ENCODE measurements at places on chromosomes 1 and 21.

- no peak for DNase-seq
Measured at GRCh38 chr1:94927405-94928175, 680 bp upstream of the CNN3 start.

DNA sequence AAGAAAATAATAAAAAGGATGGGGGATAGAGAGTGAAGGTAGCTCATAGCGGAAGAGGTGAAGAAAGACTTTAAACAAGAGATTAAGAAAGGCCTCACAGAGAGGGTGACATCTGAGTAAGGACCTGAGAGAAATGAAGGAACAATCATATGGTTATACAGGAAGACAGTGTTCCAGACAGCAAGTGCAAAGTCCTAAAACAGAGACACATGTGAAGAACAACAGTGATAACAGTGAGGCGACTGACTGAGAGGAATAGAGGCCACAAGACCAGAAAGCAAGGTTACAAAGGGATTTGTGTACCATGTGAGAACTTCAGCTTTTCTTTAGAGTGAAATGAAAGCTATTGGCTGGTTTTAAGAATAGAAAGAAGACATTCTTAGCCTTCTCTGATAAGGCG lies 141.6 kb upstream of the PALMD start:
- no peak for DNase-seq

DNA sequence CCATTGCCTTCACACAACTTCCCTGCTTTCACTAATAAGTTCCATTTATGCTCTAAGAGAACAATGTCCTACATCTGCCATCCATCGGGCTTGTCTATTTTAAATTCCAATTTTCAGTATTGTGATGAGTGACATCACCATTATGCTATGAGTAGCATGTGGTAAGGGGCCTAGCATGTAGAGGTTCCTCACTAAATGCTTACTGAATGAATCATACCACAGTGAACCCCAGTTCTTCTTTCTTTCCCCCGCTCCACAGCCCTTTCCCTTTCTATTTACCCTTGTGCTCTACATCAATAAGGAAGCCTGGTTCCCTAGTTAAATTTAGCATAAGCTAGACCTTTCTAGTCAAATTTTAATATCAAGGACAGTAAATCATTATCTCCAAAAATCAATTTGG lies 195.0 kb upstream of the RGS18 start:
- DNase-seq: no peak

- no peak for DNase-seq
Measured at GRCh38 chr1:195979646-195980045, 628.6 kb downstream of the KCNT2 start.

GRCh38 chr1:7560601-7561181 lies 210.4 kb upstream of the VAMP3 start:
- no peak for DNase-seq

DNA sequence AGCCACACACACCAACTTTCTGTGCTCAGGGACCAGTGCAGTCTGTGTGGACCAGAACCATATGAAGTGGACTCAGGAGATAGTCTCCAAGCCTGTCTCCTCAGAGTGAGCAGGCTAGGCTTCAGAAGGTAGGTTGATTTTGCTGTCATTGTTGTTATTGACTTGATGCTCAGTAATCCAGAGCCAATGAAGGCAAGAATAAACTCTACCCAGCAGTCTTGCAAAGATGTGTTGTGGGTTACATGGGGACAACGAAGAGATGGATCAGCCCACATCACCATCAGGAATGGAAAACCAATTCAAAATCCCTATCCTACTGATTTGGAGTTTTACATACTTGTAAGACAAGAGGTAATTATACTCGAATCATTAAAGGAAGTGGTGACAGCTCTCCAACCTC lies 37.4 kb downstream of the PHC2 start:
- DNase-seq: no peak

DNA sequence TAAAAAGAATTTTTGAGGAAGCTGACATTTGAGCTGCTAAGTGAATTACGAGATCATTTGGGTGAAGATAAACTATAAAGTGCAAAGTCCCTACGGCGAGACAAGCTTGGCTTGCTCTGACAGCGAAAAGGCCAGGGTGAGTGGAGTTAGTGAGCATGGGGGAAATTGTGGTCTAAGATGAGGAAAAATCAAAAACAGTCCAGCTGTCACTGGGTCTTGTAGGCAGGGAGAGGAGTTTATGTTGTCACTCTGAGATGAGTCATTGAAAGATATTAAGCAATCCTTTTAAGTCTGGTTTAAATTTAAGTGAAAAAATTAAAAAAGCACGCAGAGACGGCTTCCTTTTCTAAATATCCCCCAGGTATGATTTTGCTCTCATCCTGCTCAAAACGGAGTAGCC lies 601.9 kb downstream of the MRPL39 start:
- no peak for DNase-seq

GRCh38 chr1:185355947-185356346 lies 38.9 kb upstream of the IVNS1ABP start:
- no peak for DNase-seq

- no peak for DNase-seq
Measured at GRCh38 chr1:71785000-71785399, 497.3 kb downstream of the NEGR1 start.

- DNase-seq: no peak
Measured at GRCh38 chr1:9235096-9235459, 504 bp downstream of the H6PD start.

DNA sequence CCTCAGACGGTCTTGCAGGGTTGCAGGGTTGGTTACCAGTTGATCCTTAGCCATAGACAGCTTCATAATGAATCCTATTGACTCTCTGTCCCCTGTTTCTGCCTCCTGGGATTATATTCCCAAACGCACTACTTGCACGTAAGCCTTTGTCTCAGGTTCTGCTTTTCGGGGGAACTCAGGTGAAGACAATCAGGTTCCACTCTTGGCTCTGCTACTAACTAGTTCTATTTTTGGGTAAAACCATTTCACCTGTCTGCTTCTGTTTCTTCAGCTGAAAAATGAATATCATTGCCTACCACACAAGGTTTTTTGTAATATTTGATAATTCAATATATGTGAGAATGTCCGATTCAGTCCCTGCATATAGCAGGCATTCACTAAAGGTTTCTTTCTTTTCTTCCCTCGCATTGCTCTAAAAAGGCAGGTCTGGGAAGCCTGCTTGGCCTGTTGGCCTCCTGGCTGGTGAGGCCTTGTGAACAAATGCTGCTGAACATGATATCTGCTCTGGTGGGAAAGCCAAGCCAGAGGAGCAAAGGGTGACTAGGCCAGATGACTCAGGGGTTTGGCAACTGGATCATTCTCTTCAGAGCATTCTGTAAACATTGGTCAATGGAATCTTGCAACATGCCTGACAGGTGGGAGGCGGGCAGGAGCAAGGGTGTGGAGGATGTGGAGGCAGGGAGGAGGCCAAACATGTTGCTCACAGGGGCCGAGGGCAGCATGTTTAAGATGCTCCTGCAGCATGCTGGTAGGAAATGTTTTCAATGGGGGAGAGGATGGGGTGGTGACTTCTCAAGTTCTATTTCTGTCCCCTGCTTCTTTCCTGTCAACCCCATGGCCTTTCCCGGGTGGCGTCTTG lies 23.8 kb downstream of the IER5 start:
- DNase-seq: no peak

DNA sequence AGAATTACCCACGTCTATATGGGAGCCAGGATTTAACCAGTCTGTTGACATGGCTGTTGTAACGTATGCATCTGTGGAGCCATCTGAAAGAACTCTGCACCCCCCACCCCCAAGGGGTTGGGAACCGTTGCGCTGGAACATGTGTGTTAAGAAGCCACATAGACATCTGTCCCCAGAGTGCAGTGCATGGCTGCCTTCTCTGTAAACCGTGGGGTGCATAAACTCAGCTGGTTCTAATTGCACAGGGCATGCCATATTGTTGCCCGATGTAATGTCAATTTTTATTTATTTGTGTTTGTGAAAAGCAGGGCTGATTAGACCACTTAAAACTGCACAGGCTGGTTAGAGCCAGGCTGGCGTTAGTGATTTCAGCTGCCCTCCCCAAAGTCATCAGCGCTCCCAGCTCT lies 70.1 kb upstream of the ROR1 start:
- no peak for DNase-seq

GRCh38 chr1:77594366-77595112 lies 87.9 kb downstream of the ZZZ3 start:
- DNase-seq: no peak

GRCh38 chr1:224623743-224624333 lies 7.7 kb downstream of the CNIH3 start:
- DNase-seq: no peak

DNA sequence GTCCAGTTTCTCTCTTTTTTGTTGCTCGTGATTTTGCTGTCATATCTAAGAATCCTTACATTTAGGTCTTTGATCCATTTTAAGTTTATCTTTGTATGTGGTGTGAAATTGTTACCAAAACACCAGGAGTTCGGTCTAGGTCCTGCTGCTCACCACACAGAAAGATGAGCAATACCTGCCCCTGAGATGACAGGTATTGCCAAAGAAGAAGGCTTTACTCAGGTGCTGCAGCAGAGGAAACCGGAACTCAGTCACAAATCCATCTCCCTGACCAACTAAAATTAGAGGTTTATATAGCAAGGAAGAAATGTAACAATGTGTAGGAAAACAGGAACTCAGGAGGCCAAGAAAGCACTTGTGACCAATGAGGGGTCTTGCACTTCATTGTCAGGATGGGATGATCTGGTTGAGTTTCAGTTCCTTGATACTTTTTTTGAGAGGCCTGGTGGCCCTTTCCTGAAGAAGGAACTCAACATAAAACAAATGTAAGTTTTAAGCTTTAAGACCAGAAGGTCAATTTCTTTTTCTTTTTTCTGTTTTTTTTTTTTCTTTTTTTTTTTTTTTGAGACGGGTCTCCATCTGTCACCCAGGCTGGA lies 16.5 kb upstream of the SETDB1 start:
- DNase-seq: no peak

DNA sequence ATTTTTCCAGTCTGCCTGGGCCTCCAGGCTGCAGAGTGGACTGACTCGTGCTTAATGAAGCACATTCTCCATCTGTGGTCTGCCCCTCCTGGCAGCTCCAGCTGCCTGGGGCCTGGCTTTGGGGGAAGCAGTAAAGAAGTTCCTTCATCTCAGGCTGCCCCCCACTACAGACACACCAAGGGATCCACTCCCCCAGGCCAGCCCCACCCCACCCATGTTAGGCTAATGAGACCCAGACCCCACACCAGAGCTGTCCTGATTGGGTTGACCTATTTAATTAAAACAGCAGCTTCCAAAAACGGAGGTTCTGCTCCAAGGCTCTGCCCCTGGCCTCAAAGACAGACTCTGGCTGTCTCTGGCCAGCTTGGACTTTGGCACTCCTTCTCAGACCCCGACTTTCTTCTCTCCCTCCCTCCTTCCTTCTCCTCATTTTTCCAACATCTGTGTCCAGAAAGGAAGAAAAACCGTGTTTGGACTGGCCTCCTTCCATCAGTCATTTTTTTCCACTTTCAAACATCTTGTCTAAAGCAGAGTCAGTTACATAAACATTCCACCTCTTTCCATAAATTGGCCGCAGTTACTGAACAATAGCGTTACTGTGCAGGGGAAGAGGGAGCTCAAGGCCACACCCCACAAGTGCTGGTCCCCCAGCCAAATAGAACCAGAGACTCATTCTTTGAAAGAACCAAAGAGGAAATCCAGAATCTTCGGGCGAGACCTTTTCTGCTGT lies 29.7 kb downstream of the SERTAD4 start:
- DNase-seq: no peak

DNA sequence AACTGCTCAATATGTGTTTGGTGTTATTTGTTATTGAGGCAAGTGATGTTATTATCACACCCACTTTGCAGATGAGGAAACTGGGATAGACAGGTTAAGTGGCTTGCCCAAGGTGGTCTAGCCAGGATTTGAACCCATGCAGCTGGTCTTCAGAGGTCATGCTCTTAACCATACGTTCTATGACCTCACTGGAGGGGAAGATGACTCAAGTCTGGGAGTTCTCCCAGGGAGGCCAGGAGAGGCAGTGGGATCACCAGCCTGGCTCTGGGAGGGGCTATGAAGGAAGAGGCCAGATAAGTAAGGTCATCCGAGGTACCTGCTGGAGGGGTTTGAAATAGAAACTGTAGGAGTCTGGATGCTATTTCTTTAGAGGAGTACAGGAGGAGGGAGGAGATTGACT lies 95.3 kb downstream of the NAV1 start:
- DNase-seq: no peak

DNA sequence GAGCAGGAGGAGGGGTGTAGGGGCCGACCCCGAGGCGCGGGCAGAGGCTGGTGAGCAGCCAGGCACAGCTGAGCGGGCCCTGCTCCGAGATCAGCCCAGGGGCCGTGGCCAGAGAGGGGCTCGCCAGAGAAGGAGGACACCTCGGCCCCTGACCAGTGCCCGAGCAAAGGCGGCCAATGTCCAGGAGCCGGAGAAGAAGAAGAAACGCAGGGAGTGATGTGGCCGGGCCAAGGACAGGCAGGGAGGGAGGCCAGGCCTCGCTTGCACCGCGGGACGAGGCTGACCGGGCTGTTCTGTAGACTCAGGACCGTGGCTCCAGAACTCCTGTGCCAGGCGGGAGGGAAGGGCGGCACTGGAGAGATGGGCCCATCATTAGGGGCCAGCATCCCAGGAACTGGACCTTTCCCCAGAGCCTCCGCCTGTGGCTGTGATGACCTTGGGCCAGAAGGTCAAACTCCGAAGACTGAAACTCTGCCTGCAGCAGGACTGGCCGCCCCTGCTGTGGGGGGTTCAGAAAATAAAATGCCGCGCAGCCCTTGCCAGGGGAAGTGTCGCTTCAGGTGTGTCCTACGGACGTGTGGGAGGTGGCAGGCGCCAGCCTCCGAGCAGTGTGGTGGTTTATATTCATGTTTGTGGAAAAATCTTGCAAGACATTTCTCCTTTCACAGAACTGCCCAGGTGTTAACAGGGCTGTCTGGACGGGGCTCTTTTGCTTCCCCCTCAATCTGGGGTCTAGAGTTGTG lies 14.4 kb downstream of the RRP1 start:
- no peak for DNase-seq

GRCh38 chr1:19079541-19080472 lies 123.3 kb upstream of the IFFO2 start:
- DNase-seq: no peak

DNA sequence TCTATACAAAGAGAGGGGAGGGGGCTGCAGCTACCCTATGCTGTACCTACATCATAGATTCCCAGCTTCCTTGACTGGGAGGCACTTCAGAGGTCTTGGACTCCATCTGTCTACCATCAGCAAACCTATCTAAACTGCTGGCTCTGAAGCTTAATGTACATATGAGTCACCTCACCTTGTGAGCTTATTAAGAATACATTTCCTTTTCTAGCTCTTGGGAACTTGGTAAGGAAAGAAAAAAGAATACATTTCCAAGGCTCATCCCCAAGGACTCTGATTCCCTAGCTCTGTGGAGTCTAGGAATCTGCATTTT lies 50.0 kb upstream of the PRELP start:
- no peak for DNase-seq

- no peak for DNase-seq
Measured at GRCh38 chr1:224852901-224853568, 76.4 kb upstream of the DNAH14 start.

DNA sequence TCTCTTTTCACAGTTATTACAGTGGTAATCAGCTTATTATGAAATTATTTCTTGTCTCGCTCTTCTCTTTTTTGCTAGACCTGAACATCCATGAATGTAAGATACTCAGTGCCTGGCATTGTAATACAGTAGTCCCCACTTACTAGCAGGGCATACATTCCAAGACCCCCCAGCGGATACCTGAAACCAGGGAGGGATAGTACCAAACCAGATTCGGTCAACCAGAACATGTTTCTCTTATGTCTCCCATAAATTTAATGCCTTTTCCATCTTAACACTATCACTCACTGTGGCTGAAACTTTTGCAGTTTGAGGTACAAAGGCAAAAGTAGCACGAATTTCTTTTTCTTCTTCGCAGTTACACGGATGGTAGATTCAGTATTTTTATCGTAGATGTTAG lies 24.6 kb upstream of the B3GALT2 start:
- no peak for DNase-seq

GRCh38 chr1:24190983-24191461 lies 3.9 kb upstream of the IFNLR1 start:
- DNase-seq: no peak

All from cortex of kidney (tissue), 1 donor.